T-helper 2 cell (primary cell): ENCODE measurements at places on chromosomes 6 and 20.

- no peak for DNase-seq
Measured at GRCh38 chr20:63032861-63033793, 26.4 kb upstream of the BHLHE23 start.

DNA sequence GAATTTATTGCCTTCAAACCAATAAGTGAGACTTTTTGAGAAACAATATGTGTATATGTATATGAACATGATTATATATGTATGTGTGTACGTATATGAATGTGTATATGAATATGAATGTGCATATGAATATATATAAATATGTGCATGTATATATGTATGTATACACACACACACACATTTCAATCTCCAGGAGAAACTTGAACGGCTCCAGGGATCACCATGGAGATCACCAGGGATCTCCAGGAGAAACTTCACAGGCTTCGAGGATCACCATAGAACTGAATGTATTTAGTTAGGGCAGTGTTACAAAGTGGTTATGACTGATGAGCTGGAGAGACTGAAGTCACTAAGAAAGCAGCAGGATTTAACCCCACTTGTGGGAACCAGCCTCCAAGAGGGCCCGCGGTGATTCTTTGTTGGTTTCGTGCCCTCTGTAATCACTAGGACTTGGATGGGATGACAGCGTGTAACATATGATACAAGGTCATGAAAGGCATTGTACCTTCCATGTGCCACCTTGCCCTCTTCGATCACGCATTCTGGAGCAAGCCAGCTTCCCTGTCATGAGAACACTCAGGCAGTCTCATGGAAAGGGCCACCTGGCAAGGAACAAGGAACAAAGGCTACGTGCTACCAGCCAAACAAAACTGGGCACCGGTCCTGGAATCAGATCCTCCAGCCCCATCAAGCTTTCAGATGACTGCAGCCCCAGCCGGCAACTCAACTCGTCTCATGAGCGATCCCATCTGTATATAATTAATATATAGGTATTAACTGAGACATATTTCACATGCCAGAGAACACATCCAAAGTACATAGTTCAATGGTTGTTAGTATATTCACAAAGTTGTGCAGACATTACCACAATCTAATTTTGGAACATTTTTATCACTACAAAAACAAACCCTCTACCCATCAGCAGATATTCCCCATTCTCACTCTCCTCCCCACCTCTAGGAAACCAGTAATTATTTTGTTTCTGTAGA, 8.6 kb downstream of the FAM50B start:
- DNase-seq, result no peak

DNA sequence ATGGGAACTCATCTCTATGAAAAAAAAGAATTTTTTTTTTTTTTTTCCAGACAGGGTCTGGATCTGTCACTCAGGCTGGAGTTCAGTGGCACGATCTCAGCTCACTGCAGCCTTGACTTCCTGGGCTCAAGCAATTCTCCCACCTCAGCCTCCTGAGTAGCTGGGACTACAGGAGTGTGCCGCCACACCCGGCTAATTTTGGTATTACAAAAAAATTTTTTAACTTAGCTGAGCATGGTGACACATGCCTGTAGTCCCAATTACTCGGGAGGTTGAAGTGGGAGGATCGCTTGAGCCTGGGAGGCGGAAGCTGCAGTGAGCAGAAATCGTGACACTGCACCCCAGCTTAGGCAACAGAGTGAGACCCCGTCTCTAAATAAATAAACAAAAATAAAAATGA, 7.5 kb downstream of the DEF6 start:
- peak; percentile 40 for DNase-seq

DNA sequence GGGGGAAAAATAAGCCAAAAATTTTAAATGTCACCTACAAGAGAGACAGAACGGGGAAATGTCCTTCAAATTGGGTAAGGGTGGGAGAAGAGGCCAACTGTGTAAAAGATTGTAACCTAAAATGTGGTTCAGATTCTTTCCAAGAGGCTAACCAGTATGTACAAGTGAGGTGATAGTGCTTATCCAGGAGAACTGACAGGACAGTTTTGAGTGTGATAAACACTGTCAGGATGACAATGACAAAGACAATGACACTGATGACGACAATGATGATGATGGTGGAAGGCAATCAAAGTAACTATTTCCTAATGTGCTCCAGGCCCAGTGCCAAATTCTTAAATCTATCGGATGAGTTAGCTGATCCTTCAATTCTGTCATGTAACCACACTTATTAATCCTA, 57.3 kb downstream of the TASP1 start:
- no peak for DNase-seq
